Pulmonary artery endothelial cell (primary cell): ENCODE measurements at places on chromosomes 7 and 10. TPM values are rescaled to one million over a fixed set of nuclear protein-coding genes. Genes with fewer than 3 reads are reported as not detected.

ZNF485 gene
- total RNA-seq: 2.0 and 2.5 TPM in 2 replicates

CELF2 gene
- total RNA-seq: 11.5 and 12.5 TPM in 2 replicates

ATRNL1 gene
- total RNA-seq: 0.07 and 0.53 TPM in 2 replicates

ZC3HAV1L gene
- 13.5 and 13.6 TPM in 2 replicates for total RNA-seq

RFC2 gene
- 32.7 and 44.4 TPM in 2 replicates for total RNA-seq

AS3MT gene
- total RNA-seq: 1.4 and 3.0 TPM in 2 replicates

DDC gene
- not detected in 2 replicates for total RNA-seq

INSYN2A gene
- total RNA-seq: not detected in 2 replicates

OR6V1 gene
- total RNA-seq: not detected in 2 replicates

WIPF3 gene
- not detected in 2 replicates for total RNA-seq

C10orf90 gene
- not detected in 2 replicates for total RNA-seq

AEBP1 gene
- total RNA-seq: 2.6 and 5.4 TPM in 2 replicates

TRPV5 gene
- not detected in 2 replicates for total RNA-seq

GALNT17 gene
- total RNA-seq: not detected in 2 replicates

CLRN3 gene
- total RNA-seq: 0.11 TPM in 1 of 2 replicates, not detected in the other
